ENCODE measurements at places on chromosomes 7 and 10. TPM values are rescaled to one million over a fixed set of nuclear protein-coding genes. Genes with fewer than 3 reads are reported as not detected.

DNA sequence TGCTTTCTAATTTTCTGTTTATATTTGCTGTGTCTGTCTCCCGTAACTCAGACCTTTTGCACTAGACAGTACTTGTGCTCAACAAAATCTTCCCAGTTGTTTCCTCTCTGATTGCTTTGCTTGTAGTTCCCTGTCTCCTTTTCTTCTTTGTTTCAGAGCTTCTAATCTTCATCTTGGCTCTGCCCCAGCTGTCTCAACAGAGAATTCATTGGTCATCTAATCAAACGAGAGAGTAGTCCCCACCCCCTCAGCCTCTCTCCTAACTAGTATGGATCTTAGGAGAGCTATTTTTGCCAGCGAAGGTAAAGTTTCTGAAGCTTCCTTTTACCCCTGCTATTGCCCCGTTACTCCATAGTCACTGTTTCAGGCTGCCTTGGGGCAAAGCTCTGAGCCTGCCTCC, 32.8 kb downstream of the SLC26A4 start:
- no peak for DNase-seq

Gene MMP21
- not detected for total RNA-seq

Gene CTAGE8
- 0.52 TPM for total RNA-seq

Gene SEMA3A
- total RNA-seq: 1.0 TPM

DNA sequence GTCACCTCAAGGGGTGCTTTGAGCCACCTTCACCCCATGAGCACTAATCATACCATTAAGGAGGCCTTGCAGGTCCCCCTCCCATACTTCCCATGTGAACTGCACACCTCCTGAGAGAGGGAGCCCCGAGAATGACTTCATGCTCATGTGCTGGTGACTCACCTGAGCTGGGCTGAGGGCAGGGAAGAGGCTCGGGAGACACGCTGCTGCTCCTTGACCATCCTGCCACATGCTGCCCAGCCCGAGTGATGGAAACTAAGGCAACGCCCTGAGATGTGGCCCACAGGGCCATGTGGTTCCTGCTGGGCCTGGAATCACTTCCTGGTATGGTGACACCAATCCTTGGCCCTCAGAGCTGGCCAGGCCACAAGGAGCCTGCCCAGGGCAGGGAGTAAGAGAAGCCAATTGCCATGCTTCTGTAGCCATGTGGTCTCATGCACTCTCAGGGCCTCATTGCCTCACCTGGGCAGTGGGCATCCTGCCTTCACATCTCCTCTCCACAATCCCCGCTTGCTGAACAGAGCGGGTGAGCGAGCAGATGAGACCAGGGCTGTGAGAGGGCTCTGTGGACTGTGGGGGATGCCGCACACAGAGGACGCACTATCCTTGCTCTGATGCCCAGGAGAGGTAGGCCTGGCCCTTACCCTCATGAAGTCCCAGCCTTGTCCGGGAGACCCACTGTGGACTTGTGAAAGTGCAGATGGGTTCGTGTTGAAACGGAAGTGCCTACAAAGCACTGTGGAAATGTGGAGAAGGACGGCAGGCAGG, 18.3 kb upstream of the PPIF start:
- DNase-seq: no peak

Gene LLCFC1
- total RNA-seq: not detected

DNA sequence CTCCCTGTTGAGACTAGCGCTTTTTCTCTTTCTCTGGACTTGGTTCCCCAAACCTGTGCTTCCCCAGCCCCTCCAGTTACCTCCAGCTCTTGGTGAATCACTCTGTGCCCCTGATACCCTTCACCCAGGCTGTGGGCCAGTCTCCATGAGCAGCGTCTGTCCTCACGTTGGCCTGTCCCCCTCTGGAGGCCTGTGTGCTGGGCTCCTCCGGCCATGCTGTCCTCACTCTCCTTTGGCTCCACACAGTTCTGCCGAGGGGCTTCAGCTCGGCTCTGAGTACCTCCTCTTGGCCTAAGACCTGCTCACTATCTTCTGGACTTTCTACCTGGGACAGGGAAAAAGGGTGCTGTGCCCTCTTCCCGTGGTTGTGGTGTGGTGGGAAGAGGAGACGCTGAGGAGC, 140.2 kb upstream of the TNS3 start:
- no peak for DNase-seq

DNA sequence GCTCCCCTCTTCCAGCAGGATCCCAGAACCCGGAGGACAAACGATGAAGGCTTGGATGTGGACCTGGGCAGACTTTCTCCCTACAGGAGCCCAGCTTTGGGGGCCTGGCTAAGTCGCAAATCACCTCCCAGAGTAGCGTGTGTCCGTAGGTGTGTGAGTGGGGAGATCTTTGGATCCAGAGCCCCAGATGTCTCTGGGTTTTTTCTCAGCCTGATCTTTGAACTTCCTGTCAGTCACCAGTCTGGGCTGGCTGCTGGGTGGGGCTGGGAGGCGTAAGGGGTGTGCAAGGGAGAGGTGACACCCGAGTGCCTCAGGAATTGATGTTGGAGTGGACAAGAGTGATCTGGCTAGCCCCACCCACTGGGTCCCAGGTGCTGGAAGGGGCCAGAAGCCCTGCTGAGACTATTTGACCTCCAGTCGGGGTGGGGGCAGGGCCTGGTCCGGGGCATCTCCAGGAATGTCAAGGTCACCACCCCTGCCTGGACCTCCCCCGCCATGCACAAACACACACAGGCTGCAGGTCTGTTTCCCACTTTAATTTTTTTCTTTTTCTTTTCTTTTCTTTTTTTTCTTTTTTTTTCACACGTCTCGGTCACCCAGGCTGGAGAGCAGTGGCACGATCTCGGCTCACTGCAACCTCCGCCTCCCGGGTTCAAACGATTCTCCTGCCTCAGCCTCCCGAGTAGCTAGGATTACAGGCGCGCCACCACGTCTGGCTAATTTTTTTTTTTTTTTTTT, at the start of gene MOGAT3:
TSS of gene MOGAT3 (minus strand) at position 175 of the 738 bp plus-strand sequence. CDS start 182 bp downstream, outside the sequence.
- no peak for DNase-seq

DNA sequence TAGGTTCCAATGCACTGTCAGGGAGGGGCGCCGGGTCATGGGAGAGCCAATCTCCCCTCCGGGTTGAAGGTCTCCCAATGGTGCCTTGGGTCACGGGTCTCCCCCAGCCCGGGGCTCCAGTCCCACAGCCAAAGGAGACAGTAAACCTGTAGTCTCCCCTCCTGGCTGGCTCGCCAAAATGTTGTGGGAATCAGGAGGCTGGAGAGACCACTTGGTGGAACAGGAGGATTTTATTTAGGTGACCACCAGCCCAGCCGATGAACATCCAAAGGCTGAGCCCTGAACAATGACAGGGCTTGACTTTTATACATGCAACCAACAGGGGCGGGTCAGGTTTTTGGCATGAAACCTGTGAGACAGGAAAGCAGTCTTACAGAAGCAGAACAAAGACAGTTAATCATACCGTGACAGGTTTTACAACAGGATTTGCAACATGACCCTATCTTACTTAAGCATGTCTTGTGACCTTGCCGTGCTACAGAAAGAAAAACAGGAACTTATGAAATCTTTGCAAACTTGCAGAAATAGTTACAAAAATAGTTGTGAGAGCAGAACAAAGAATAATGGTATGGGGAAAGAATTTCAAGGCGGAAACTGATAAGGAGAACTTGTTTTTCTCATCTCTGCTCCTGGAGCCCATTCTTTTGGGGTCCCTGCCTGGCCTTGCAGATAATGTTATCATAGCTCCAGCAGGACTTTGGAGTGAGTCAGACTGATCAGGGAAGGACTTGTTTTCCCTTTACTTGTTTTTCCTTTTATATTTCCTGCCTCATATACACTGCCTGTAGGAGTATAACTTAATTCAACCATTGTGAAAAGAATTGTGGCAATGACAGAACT, 7.1 kb downstream of the ERV3-1 start:
- DNase-seq: no peak

Gene KIAA1549
- total RNA-seq: 1.9 TPM

- no peak for DNase-seq
These were observed 38.0 kb downstream of the DRGX start for GRCh38 chr10:49357910-49358309.

Measured in thymus (tissue), 14 donors.